ENCODE measurements at places on chromosomes 3 and 15. TPM values are rescaled to one million over a fixed set of nuclear protein-coding genes. Genes with fewer than 3 reads are reported as not detected.

DCP1A gene
- total RNA-seq = 33.1 TPM

OR5H2 gene
- total RNA-seq = not detected

CRYGS gene
- total RNA-seq = 1.7 TPM

PAQR9 gene
- not detected for total RNA-seq

DNA sequence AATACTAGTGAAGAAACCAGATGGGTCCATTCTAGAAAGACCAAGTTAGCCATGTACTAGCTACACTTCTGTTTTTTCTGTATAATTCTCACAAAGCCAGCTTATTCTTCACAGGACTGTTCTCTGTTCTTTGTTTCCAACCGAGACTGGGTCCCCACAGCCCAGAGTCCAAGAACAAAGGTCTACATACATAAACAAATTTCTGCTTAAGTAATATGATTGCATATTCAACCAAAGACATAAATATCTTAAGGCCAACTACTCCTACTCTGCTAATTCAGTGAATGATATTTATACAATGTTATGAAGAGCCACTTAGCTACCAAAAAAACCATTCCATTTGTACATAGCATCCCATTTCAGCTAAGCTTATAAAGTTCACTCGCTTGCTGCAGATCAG lies 299.8 kb upstream of the CCDC54 start:
- no peak for DNase-seq

- DNase-seq = no peak
Observed at GRCh38 chr3:123081718-123082369, 15.0 kb downstream of the PDIA5 start.

DNA sequence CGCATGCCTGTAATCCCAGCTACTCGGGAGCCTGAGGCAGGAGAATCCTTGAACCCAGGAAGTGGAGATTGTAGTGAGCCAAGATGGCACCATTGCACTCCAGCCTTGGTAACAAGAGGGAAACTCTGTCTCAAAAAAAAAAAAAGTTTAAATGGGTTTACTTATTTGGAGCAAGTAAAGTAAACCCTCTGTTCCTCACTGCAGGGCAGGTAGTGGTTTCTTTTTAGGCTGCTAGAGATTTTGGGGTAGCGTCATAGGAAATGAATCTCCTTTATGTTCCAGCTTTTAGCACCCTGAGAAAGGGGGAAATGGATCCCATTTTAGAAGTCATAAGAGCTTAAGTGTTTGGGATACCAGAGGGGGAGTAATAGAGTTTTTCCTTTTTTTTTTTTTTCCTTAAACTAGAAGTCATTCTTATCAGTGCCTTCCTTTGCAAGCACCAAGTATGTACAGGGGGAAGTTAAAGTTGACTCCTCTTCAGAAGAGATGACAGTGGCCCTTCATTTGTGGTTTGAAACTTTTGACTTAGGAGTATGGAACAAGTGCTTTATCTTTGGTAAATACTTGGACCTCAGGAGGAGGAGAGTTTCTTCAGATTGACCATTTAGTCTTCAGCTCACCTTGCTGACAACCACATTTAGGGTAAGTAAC lies 8.0 kb downstream of the PXK start:
- DNase-seq = no peak

DNA sequence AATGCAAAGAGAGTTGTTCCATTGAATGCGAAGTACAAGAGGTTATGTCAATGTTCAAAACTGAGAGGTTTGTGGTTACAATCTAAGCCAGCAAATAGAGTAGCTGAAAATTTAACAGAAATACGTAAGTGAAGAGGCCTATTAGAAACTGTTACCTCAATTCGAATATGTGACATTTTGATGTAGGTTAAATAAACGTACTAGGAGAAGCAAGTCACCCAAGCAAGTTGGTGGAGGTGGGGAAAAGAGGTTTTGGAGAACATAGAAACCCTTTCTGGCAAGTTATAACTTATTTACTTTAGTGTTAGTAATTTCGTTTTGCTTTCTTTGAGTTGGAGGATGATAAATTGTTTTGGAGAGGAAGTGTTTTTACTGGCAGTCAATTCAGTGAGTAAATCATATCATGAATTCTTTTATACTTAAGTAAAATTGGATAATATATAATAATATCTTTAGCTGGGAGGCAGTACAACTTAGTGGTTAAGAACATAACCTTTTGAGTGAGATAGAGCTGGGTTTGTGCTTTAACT lies 91.2 kb upstream of the NAALADL2 start:
- DNase-seq = no peak

DNA sequence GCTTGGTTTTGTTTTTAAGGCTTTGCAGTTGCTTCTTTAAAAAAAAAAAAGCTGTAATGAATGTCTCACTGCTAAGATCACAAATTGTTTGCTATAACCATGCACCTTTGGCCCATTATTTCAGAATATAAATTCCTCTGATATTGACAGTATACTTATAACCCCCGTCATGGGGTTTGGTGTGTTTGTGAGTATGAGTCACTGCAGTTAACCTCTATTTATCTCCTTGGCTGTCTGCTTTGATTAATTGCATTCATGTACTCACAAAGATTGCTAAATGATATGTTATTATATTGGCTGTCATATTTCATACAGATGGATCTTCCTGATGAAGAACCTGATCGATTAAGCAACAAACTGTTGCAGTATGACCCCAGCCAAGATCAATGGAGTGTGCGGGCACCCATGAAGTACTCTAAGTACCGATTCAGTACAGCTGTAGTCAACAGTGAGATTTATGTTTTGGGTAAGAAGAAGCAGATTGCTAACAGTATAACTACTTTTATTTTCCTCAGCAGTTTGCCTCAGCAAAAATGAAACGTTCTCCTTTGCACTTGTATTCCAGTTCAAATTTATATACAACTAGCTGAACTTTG lies 14.9 kb downstream of the KBTBD12 start:
- DNase-seq = no peak
